ENCODE measurements at places on chromosomes 11 and 22. TPM values are rescaled to one million over a fixed set of nuclear protein-coding genes. Genes with fewer than 3 reads are reported as not detected.

The SERPING1 gene
- total RNA-seq: not detected

- H3K4me3 ChIP-seq: no peak overlapping the region
- H3K4me1 ChIP-seq: no peaks in the 10 kb centered on the region
- no peaks in the 10 kb centered on the region for H3K36me3 ChIP-seq
Measured at GRCh38 chr11:44199298-44199697, 103.8 kb downstream of the EXT2 start.

GRCh38 chr22:17891481-17892167 is 117.4 kb upstream of the BID start:
- H3K4me3 ChIP-seq: no peak overlapping the region
- no peak overlapping the region for H3K27ac ChIP-seq
- no peak for DNase-seq
- H3K4me1 ChIP-seq: no peaks in the 10 kb centered on the region
- no peaks in the 10 kb centered on the region for H3K27me3 ChIP-seq

DNA sequence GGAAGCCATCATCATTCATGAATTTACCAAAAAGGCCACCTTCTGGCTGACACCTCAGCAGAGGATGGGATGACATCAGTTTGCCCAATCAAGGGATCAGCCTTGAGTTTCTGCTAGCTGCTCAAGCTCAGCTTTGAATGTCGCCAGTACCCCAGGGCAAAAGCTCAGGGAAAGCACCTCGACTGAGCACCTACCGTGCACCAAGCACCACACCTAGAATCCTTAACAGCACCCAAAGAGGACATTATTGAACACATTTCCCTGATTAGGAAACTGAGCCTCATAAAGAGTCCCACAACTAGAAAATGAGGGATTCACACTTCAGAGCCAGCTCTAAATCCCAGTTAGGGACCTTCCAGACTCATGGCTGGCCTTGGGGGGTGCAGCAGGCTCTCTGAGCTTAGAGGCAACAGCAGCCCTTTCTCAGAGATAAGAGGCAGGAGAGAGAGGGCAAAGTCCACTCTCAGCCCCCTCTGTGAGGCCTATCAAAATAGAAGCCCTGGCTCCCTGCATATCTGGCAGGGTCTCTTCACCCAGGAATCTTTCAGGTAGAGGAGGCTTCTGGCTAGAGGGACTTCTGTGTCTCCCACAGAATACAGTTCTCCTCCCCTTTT is 13.4 kb upstream of the DAGLA start:
- H3K27ac ChIP-seq: no peak overlapping the region
- no peaks in the 10 kb centered on the region for H3K36me3 ChIP-seq
- no peaks in the 10 kb centered on the region for H3K27me3 ChIP-seq
- H3K4me1 ChIP-seq: no peaks in the 10 kb centered on the region
- DNase-seq: no peak
- H3K4me3 ChIP-seq: no peak overlapping the region

DNA sequence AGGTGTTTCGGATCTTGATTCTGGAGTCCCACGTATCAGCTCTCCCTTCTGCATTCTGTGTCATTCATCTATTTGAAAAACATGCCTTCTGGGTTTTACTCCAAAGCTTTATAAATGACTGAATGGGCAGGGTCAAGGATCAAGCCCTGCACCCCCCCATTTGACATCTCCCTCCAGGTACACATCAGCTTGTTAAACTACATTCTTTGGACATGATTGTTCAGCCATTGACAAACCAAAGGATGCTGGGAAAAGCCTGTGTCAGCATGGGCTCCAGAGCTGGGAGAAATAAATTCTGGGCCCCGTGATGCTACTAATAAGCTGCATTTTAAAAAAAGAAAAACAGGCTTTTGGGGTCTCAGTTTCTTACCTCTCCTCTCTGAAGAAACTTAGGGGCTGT is 103.7 kb downstream of the DSCAML1 start:
- no peaks in the 10 kb centered on the region for H3K27me3 ChIP-seq
- H3K36me3 ChIP-seq: no peaks in the 10 kb centered on the region
- no peak overlapping the region for H3K4me3 ChIP-seq
- no peak for DNase-seq
- H3K4me1 ChIP-seq: no peaks in the 10 kb centered on the region

GRCh38 chr11:75022296-75022695 is 33.6 kb downstream of the NEU3 start:
- no peak overlapping the region for H3K4me3 ChIP-seq
- no peaks in the 10 kb centered on the region for H3K27me3 ChIP-seq
- H3K27ac ChIP-seq: no peak overlapping the region
- no peaks in the 10 kb centered on the region for H3K4me1 ChIP-seq
- DNase-seq: no peak

GRCh38 chr11:132556316-132556715 is 976.0 kb downstream of the OPCML start:
- no peak for DNase-seq
- H3K36me3 ChIP-seq: no peaks in the 10 kb centered on the region
- H3K4me3 ChIP-seq: no peak overlapping the region

DNA sequence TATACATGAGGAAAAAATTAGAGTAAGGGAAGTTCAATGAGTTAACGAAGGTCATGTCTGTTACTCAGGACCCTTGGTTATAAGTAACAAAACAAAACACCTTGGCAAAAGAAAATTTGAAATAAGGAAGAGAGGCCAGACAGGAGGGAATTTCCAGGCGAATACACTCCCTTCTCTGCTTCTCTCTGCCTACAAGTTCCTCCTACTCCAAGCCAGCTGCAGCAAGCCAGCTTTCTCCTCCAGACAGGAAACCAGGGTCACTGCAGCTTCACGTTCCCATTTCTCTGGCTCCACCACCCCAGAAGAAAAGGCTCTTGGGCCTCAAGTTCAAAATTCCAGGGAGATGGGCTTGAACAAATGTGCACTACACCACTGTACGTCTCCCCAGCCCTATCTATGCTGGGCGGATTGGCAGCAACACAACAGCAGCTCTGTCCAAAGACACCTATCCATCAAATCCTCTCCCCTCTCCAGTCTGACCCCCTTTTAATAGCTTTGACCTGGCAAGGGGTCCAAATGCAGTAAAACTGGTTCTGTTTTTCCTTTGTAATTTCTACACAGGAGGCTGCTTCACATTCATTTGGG is 27.7 kb downstream of the SMCO4 start:
- H3K36me3 ChIP-seq: no peaks in the 10 kb centered on the region
- peaks cover 14% of the 10 kb centered on the region for H3K4me1 ChIP-seq
- no peak overlapping the region for H3K4me3 ChIP-seq
- H3K27ac ChIP-seq: no peak overlapping the region

- no peaks in the 10 kb centered on the region for H3K4me1 ChIP-seq
- H3K36me3 ChIP-seq: no peaks in the 10 kb centered on the region
- no peaks in the 10 kb centered on the region for H3K27me3 ChIP-seq
- H3K4me3 ChIP-seq: no peak overlapping the region
Measured at GRCh38 chr11:99271527-99271926, 250.8 kb downstream of the CNTN5 start.
